ENCODE measurements at places on chromosomes 12 and 14. TPM values are rescaled to one million over a fixed set of nuclear protein-coding genes. Genes with fewer than 3 reads are reported as not detected.

PPP1R36 gene
- 0.26 TPM for total RNA-seq

TTC8 gene
- total RNA-seq = 12.6 TPM

- DNase-seq = peak; percentile 34
Measured at GRCh38 chr14:51370758-51371386, 130.8 kb downstream of the TMX1 start.

GRCh38 chr12:58593557-58594304 lies 326.6 kb downstream of the LRIG3 start:
- peak; percentile 37 for DNase-seq

DNA sequence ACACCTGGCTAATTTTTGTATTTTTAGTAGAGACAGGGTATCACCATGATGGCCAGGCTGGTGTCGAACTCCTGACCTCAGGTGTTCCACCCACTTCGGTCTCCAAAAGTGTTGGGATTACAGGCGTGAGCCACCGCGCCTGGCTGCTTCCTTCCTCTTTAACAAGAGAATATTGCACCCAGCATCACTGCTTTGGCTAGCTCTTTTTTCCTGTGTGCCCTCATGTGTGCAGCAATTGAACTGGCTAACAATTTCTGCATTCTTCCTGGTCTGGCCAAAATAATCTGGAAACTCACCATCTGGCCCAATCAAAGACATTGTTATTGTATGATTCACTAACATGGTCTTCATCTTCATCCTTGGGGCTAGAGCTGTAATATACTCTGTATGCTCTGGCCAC lies 2.7 kb upstream of the ASB8 start:
- no peak for DNase-seq

DNA sequence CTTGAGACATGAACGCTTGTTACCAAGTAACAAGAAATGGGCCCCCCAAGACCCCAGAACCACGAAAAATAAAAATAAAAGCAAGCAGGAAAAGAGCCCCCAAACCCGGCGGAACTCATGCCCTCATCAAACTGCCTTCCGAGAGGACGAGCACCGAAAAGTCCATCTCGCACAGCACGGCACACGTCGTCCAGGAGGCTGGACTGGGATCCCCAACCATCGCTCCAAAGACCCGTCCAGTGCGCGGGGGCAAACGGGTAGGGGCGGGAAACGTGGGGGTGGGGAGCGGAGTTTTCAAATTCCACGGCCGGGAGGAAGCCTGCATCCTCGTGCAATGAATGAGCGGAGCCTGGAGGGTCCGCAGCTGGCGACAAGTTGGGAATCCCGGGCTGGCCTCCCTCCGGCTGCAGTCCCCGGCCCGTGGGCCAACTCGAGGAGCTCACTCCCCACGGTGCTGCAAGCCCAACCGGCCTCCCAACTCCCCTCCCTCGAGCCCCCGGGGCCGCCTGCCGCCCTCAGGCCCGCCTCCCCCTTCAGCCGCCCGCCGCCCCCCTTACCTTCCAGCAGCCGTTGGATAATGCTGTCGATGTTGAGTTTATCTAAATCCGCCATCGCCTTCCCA lies 484 bp downstream of the PPP1CC start:
- DNase-seq = no peak

DNA sequence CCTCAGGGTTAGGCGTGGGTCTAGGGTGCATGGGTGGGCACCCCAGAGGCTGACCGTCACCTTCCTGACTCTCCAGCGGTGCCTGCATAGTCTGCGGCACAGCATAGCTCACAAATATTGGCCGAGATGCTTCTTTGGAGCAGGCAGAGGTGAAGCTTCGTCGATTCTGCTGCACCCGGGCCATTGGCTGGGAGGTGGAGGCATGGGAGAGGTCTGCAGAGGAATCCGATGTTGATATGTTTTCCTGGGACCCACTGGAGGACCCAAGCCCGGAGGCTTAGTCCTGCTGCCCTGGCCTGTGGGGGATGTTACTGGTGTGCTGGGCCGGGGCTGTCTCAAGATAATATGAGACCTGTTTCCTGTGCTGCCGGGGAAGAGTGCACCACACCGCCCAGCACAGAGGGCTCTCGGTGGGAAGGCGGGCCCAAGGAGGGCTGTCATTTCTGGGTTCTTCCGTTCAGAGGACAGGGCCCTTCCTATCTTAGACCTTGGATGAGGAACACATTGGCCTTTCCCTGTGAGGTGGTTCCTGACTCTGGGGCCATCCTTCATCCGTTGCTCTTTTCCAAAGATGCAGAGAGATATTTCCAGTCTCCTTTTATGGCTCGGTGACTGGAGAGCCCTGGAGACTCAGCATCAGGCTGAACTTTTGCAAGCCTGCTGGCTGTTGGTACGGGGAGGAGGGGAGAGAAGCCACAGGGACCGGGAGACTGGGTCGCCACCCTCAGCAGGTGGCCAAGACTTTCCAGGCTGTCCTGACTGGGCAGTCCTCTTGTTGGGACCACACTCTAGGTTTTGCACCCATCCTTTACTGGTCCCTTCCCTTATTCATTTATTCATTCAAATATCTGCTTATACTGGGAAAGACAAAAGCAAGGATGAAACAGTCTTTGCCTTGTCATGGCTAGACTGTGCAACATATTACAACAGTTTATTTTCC lies 143.5 kb downstream of the TSPAN9 start:
- DNase-seq = no peak

- DNase-seq = peak; percentile 27
Measured at GRCh38 chr14:56400109-56400825, 179.3 kb upstream of the TMEM260 start.

- DNase-seq = no peak
Measured at GRCh38 chr14:68539241-68539737, 253.6 kb downstream of the ZFP36L1 start.

DNA sequence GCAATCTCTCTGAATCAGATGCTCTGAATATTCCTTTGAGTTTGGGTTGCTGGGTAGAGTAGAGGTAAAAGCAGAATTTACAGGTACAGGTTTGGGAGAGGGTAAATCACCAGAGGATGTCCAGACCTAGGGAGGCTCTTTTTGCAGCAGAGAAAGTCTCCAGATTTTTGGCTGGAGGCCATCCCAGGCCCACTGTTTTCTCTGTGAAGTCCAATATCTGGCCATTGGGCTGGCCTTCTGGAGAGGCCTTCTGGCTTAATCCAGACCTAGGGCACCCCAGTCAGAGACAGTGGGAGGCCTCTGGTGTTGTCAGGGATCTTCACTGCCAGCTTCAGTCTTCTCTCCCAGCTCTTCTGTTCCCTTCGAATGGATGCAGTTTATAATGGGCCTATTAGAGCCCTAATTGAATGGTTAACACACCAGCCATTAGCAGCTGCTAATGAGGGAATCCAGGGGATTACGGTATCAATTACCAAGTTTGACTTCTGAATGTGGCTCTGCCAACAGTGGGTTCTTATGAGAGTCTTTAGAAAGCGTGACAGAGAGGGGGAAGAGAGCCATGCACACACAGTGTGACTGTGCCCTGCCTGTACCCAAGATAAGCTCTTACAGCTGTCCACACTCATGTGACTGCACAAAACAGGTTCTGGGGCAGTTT lies 183.1 kb downstream of the EMP1 start:
- DNase-seq = no peak

DNA sequence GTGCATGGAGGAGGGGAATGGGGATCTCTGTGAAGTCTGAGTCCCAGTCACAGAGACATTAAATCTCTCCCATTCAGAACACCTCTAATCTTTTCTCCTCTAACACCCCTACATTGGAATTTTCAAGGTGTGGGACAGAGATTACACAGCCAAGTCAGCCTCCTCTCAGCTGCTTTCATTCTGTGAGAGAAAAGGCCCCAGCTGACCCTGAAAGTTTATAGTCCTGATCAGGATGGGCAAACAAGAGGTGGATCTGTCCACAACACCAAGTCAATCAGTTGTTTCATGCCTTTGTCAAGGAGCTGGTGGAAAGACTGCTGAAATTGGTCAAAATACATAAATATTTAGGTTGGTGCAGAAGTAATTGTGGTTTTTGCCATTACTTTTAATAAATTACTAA lies 218.9 kb downstream of the SEC23A start:
- no peak for DNase-seq

DNA sequence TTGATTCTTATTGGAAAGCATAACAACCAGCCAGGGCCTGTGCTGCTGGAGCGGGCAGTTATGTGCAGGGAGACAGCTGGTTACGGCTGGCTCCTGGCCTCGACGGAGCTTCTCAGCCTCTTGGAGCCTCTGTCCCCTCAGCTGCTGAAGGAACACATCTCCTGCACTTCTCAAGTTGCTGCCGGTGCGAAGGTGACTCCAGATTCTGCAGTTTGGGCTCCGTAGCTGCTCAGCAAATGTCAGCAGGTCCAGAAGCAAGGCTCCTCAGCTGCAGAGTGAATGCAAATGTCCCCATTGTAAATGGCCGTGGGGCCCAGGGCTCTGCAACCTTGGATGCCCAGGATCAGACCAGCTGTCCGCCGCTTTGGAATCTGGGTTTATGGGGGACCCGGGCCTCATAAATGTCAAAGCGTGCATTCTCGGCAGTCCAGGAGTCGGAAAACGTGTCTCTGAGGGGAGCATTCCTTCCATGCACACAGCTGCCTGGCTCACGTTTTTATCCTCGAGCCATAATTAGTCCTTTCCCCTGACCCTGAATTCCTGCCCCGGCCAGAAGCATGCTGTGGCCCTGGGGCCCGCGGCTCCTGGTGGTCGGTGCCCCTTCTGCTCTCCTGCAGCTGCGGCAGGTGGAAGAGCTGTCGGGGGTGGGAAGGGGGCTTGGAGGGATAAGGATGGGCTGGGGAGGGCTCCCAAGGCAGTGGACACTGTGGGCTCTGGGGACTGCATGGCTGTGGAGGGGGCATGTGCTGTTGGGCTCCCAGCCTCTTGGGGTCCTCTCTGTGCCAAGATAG lies 106.0 kb downstream of the KIF26A start:
- DNase-seq = no peak

- no peak for DNase-seq
Measured at GRCh38 chr14:30078811-30079402, 151.3 kb upstream of the PRKD1 start.

DNA sequence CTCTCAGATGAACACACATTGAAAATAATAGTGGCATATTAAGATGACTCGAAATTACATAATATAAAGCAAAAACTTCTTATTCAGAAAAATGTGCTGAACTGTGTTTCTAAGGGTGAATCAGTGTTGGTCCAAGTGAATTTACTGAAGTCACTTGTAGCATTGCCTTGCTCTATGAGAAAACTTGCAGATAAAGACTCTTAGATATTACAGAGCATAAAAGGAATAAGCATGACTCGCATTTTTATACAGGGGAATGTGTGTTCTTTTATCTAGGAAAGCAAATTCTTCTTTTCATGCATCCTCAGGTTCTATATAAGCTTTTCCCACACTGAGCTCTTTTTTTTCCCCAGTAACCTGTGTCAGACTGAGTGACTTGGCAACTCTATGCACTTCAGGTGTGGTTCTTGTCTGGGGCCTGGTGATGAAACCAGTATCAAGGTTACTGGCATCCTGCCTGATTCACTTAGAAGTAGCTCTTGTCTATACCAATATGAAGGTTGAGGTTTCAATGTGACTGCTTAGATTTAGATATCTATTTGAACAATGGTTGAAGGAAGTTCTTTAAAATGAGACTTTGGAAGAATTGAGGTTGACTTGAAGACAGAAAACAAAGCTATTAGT lies 76.1 kb downstream of the OTOGL start:
- DNase-seq = peak; percentile 49
